ENCODE measurements at places on chromosomes 1 and 21.

GRCh38 chr1:156692925-156693847, 12.2 kb downstream of the CRABP2 start:
- no peak for ATAC-seq

GRCh38 chr1:55474168-55474786, 259.1 kb upstream of the USP24 start:
- ATAC-seq, result peak; percentile 51

DNA sequence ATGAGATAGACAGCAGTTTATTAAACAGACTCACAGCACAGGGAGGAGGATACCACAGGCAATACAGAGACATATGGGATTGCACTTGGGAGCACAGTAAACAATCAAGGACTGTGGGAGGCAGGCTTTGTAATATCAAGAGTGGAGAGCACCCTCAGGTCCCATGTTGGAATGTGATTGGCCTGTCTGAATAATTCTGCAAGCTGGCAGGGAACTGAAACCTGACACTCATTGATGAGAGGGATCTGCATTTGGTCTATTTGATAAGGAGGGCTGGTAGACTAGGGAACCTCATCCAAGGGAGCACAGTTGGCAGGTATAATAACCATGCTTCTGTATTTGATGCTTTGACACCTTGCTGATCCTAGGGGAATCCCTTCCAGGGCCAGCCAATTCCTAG, 69.9 kb upstream of the PRMT6 start:
- no peak for ATAC-seq

DNA sequence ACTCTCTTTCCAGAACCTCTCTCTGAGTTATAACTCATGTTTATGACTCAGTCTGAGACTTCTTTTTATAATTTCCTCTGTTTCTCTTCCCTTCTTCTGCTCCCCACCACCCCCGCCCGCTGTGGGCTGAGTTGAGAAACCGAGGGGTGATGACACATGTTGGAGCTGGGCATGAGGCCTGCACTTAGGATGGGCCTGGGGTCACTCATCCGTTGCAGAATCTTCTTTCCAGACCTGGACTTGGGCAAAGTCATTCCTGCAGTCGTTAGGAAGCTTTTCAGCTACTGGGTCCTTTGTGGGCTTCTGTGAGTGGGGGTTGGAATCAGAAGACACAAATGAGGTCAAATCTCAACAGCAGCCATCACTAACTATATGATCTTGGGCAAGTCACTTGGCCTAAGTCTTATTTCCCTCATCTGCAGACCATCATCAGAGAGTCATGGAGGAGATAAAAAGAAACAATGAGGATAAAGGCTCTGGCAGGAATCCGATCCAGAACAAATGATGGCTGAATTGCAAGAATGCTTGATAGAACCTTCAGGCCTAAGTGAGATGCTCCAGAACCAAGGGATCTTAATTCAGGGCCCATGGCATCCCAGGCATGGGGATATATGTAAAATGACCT, 53.4 kb downstream of the RPS6KA1 start:
- no peak for ATAC-seq

DNA sequence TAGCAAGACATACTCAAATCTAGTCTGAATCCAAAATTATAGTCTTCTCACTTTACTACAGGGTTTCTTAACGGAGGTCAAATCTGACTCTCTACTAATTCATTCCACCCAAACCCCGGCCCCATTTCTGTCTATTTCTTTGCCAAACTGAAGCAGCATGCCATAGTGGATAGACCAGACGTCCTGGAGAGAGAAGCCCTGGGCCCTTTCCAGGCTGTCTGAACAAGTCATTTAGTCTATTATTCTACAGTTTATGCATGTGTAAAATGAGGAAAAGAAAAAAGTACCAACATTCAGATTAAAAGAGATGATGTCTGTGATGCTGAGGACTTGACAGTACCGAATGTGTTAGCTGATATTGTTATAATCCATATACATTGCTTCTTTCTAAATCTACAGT, 95.0 kb downstream of the GDAP2 start:
- ATAC-seq, result no peak

- ATAC-seq, result no peak
These were observed 95.5 kb downstream of the ZFYVE9 start for GRCh38 chr1:52237430-52237829.

- no peak for ATAC-seq
These were observed 39.4 kb upstream of the CD55 start for GRCh38 chr1:207282058-207282457.

DNA sequence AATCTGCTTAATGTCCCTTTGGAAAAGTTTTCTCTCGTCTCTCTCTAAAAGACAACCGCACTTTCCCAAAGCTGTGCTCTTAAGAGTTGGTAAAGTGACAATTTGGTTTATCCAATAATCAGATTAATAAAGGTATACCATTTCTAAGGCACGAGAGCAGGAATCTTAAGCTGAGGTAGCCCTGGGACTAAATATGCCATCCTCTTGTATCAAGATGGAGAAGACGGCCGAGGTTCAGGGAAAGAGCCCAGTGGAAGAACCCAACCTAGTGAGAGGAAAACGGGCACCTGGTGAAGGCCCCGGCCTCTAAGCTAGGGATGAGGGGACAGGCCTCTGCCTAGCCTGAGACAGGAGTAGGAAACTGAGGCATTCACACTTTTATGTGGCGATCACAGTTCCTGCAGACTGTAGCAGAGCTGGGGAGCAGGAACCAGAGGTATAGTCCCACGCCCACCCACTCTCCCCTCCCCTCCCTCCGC, 334 bp upstream of the SARS1 start:
- no peak for ATAC-seq

GRCh38 chr1:87329526-87330056, 911 bp downstream of the LMO4 start:
- no peak for ATAC-seq

DNA sequence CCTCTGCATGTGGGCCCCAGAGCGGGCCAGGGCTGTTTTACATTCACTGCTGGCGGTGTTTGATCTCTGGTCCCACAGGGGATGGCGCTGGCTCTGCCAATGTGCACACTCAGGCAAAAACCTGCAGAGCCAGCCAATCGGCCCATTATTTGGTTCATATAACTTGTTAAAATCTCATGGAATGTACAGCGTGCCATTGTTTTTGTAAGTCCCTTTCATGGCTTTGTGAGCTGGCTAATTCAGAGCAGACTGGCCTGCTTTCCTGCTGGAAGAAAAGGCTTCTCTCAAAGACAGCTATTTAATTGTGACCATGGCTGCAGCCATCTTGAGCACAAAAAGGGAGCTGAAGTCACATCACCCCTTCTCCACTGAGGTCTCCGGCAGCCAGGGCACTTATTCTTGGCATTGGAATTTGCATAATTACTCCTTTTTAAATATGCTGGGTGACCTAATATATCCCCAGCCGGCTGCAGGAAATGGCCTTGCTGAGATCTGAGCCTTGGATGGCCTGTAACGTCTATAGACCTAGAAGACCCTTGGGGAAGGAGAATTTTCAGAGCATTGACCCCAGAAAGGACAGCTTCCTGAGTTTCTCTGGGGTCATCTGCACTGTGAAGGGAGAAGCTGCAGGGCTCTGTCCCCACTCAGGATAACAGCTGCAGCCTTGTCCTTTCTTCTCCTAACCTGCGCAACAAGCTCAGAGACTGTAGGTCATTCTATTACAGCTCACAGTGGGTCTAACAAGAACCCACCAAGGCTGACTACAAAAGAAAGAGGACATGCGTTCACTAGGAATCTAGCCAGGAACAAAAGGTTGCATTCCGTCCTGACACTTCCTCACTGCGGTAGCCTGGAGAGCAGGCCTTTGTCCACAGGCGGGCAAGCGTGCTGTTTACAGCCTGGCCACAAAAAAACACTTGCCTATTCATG, 45.8 kb downstream of the BCAR3 start:
- ATAC-seq, result no peak

DNA sequence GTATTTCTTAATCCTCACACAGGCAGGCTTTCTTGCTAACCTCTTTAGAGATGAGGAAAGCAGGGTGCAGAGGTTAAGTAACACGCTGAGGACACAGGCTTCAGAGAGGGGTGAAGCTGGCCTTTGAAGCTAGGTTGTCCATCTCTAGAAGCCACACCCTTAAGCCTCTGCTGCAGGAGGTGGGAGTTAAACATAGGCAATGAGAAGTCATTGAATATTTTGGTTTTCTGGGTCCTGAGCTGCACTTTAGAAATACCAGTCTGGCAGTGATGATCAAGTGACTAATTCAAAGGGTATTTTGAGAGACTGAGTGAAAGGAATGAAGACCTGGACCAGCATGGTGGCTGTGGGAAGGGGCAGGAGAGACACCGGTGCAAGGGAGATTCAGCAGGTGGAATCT, 9.9 kb downstream of the KCNJ15 start:
- no peak for ATAC-seq

DNA sequence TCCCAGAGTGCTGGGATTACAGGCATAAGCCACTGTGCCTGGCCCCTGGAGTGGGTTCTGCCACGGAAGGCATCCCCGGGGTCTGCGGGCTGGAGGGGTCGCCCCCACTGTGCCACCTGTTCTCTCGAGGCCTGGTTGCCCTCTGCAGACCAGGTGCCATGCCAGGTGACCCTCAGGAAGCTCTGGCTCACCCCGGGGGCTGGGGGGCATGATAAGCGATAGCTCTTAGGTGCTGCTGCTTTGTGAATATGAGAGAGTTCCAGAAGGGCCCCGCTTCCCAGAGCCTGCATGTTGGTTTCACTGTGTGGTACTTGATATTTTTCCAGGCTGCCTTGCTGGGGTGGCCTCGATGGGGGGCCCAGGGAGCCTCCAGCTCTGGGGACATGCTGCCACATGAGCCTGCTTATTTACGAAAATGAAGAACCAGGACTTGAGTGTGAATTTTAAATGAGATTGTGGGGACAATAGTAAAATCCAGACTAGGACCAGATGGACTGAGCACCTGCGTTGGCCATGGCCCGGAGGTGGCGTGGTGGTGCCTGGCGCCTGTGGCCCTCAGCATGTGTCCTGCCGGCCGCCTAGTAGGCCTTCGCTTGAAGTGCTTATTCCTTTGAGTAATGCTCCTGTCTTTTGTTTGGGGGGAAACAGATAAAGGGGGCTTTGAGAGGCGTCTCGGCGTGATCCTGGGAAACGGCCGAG, 7.3 kb downstream of the SKI start:
- ATAC-seq, result no peak

- no peak for ATAC-seq
These were observed 94.6 kb upstream of the S1PR1 start for GRCh38 chr1:101142244-101142643.

DNA sequence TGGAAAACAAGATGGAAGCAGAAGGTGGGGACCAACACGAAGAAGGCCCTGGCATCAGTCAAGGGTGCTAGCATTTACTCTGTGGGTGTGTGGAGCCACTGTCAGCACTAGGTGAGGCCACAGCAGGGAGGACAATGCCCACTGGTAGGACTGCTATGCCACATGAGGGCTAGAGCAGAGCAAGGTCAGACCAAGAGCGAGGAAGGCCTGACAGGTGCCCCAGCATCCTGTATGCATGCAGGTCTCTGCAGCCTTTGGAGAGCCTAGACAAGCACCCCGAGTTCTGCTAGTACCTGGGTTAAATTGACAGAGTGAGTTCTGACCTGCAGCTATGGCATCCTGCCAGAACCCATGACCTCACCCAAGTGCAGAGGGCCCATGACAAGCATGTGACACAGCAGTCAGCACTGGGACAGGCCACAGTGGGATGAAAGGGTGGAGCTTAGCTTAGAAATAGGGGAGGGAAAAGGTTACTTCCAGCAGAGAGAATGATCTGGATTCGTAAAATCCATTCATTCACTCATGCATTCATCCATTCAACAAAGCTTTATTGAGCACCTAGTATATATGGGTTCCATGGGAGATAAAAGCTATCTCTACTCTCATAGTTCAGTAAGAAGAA, 9.0 kb upstream of the CSF1 start:
- ATAC-seq, result no peak

DNA sequence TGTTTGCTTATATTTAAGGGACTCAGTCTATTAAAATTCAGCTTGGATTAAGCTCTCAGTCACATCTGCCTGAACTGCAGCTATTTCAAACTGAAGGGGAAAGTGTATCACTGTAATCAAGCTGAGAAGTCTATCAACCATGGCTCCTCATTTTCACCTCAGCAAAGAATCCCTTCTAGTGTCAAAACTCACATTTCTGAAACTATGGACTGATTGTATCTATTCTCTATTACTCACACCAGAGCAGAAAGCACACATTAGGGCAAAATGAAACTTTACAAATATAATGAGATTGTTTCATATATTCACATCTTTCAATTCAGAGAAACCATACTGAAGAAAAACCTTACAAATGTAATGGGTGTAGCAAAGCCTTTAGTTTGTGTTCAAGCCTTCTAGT, 14.6 kb upstream of the C1orf146 start:
- ATAC-seq, result no peak

DNA sequence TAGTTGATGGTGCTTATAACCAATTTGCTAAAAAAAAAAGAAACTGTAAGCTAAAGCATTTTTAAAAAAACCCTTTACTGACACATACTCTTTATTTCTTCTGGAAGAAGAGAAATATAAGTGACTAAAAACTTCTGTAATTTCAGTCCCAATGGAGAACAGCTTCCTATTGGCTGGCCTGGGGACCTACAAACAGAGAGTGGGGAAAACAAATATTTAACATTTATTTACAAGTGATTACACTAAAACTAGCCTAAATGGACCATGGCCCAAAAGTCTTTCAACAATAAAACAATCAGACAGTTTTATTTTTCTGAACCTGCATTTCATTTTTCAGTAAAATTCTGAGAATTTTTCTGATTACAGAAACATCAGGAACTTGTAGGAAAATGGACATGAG, 15.2 kb downstream of the TARBP1 start:
- no peak for ATAC-seq

GRCh38 chr1:202807926-202808757, at the start of gene KDM5B:
Gene KDM5B, minus strand, starts transcription at chr1:202808421. Its CDS starts 116 bp downstream, at chr1:202808305.
- ATAC-seq, result peak; percentile 29

DNA sequence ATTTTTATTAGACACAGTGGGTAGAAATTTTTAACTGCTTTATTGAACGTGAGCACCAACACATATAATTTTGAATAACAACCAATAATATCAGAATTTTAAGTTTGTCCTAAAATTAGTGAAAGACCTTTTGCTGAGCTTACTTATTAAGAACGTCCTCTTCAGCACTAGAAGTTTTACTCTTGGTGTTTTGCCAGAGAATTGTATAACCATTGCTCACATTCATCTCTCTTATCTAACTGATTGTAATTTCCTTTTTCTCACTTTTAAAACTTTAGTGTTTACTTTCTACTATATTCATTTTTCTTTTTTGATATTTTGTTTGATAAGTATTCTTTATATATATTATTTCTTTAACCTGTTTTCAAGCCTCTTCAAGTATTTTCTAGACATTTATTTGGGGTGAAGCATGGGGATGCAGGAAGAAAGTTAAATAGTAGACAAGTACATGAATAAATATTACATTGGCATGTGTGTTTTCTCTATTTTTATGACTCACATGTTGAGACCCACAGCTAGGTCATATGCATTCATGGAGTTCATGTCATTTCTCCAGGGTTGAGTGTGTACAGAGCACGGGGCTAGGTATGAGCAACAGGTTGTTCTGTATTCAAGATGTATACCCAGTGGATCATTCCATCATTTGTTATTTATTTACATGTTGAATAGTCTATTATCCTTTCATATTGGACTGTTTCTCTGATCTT, 90.6 kb downstream of the ATP6V1G3 start:
- no peak for ATAC-seq

DNA sequence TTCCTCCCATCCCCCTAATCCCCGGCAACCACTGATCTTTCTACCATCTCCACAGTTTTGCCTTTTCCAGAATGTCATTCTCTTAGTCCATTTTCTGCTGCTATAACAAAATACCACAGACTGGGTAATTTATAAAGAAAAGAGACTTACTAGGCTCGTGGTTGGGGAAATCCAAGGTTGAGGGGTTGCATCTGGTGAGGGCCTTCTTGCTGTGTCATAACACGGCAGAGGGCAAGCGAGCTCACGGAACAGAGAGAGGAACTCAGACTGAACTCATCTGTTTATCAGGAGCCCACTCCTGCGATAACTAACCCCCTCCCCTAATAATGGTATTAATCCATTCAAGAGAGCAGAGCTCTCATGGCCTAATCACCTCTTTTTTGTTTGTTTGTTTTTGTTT, 52.0 kb downstream of the RUNX3 start:
- no peak for ATAC-seq
